ENCODE measurements at places on chromosomes 1 and 21.

DNA sequence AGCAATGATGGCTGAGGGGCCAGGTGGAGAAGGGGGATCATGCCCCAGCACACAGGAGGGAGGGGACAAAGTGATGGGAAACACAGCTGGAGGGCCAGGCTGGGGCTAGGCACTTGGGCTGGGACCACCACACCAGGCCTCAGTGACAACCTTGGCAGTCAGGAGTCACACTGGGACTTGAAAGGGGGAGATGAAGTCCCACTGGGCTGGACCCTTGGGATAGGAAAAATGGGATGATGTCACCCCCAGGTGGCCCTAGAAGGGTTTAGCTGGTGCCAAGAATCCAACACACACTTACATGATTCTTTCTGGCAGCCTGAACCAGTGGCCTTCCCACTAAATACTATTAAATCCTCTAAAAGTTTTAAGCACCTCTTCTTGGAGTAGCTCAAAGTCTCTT lies 17.1 kb downstream of the ZBTB17 start:
- no peak for DNase-seq

GRCh38 chr21:33367309-33367973 lies 35.8 kb upstream of the IFNGR2 start:
- DNase-seq: no peak

- DNase-seq: peak; percentile 74
Measured at GRCh38 chr1:150543500-150544143, 5.6 kb upstream of the ADAMTSL4 start.

DNA sequence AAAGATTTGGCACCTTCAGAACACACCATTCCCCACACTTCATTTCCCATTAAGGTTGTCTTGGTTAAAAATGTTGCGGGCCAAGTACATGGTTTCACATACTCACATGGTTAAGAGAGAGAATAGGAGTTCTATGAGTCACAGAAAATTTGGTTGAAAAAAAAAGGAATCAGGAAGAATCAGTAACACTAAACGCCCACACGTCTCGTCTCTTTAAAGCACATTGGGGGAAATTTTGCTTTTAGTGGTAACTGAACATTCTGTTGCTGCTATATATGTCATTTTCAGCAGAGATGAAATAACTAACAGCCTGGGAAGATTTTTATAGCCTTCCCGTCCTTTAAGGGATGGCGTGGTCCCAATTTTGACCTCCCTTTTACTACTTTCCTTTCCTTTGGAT lies 132.9 kb upstream of the ERG start:
- DNase-seq: no peak

DNA sequence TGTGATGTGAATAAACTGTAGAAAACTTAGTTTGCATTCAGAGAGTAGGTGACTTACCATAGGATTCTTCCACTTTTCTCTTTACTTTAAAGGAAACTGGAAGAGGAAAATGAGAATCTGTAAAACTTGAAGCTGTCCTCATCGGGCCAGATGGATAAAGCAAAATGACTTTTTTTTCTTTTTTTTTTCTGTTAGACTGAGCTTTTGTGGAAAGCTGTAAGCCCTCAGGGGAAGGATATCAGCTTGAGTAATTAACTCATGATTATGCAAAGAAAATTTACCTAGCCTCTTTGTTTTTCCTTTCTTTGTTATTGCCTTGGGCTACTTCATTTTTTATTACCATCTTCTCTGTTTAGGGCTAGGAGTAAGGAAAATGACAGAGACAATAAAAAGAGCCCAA lies 53.4 kb downstream of the DPH5 start:
- no peak for DNase-seq

DNA sequence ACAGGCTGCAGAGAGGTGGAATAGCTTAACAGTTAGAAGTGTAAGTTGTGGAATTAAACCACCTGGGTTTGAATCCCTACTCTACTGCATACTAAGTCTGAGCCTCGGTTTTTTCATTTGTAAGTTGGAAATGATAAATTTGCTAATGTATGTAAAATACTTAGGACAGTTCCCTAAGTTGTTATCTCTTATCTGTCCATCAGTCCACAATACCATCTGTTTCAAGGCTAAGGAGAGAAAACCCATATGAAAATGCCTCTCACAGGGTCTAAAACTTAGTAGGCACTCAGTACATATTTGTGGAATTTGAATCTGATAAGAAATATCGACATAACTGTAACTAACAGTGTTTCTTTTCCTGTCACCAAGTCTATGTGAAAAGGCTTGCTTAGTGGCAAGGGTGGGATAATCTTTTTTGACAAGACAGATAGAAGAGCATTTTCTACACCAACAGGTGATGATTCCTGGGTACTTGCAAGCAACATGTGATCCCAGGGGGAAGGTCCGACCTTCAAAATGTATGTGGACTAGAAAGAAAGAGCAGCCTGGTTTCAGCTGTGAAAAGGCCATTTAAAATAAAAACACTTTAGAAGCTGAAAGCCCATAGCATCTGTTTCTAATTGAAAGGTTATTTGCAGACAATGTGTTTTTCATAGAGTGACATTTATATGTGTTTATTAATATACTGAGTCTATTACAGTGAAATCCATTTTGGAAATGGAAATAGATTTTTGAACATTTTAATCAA lies 202.9 kb downstream of the HHAT start:
- DNase-seq: no peak

- DNase-seq: no peak
Measured at GRCh38 chr1:1989102-1989542, 14.5 kb downstream of the CFAP74 start.

GRCh38 chr21:26194811-26195251 lies 24.3 kb upstream of the APP start:
- no peak for DNase-seq

DNA sequence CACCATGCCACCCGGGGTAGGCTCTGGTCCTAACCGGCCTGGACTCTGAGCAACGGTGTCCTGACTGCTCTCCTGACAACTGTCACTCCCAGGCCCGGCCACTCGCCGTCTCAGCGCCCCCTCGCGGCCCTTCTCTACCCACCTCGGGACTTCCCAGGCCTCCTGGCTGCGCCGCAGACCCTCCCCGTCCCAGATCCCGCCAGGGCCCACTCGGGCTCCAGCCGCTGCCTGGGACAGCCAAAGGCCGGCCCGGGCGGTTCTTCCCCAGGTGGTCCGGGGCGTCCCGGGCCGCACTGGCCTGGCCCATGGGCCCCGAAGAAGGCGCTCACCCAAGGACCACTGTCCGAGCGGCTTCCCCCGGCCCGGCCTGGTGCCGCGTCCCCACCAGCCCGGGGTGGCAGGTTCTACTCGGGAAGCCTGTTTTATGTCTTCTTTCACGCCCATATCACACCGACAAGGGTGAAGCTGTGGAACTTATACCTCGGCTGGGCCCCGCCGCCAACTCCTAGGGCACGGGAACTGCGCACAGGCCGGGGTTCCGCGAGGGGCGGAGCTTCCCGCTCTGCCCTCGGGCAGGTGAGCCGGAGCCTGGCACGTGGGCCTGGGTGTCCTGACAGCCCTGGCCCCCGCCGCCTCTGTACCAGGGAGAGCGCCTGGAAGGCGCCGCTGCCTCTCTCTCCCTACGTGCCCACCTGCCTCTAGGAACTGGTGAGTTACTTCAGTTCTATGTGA lies 138.3 kb downstream of the TTLL7 start:
- DNase-seq: no peak

DNA sequence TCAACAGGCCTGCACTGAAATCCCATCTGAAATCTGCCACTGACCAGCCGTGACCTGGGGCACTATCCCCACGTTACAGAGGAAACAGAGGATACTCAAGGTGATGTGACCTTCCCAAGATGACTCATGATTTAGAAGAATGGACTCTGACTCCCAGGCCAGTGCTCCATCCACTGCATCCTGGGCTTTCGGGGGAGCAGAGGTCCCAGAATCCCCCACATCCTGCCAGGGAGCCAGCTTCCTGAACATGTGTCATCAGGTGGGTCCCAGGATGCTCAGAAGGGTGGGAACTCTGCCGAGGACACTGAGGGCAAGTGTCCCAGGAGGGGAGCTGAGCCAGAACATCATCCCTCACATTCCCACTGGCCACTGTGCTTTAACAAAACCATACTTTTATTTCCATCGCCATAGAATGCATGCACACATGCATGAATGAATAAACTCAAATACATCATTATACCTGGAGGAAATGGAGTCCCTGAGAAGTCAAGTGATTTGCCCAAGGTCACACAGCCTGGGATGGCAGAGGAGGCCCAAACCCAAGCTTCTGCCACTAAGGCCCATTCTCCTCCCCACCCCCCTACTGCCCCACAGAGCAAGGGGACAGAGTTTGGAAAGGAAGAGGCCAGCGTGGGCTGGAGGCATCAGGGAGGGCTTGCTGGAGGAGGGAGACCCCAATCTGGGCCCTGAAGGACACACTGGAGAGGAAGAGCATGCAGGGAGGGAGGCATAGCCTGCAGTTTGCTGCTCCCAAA lies 189.4 kb downstream of the MATN1 start:
- DNase-seq: no peak

DNA sequence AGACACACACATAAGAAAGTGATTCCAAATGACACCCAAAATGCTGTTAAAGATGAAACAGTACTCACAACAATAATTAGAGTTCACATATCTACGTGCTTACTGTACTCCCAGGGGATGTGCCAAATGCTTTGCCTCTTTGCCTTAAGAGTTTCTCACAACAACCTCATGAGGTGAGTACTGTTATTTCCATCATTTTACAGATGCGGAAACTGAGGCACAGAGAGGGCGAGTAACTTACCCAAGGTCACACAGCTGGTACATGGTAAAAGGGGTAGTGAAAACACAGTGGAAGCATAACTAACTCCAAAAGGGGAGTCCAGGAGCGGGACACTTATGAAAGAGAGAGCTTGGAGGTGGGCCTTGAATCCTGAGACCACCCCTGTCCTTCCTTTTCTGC lies 171.8 kb downstream of the ACTL8 start:
- no peak for DNase-seq

- DNase-seq: no peak
Measured at GRCh38 chr1:66679140-66679539, 73.1 kb upstream of the DYNLT5 start.

- DNase-seq: no peak
Measured at GRCh38 chr1:109819906-109820305, 56.2 kb upstream of the EPS8L3 start.

DNA sequence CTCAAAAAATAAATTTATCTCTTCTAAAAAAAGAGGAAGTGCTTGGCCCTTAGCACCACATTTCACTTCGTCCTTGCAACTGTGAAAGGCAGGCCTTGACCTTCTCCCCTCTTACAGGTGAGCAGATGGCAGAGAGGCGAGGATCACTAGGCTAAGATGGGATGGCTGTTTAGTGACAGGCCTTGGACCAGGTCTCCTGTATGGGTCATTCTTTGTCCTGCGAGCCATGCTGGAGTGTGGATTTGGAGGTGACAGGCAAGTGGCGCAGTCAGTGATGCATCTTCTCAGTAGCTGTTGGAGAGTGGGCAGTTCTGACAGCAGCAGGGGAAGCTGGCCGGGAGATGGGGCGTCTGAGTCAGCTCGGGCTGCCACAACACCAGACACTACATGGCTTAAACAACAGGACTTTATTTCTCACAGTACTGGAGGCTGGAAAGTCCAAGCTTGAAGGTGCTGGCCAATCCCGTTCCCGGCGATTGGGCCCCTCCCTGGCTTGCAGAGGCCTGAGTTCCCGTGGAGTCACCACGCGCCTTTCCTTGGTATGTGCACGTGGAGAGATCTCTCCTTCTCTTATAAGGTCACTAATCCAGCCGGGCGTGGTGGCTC lies 16.5 kb downstream of the SLC27A3 start:
- DNase-seq: no peak

- no peak for DNase-seq
Measured at GRCh38 chr1:157135646-157136045, 2.5 kb downstream of the ETV3 start.

GRCh38 chr1:8222789-8223188 lies 95.1 kb upstream of the SLC45A1 start:
- no peak for DNase-seq

DNA sequence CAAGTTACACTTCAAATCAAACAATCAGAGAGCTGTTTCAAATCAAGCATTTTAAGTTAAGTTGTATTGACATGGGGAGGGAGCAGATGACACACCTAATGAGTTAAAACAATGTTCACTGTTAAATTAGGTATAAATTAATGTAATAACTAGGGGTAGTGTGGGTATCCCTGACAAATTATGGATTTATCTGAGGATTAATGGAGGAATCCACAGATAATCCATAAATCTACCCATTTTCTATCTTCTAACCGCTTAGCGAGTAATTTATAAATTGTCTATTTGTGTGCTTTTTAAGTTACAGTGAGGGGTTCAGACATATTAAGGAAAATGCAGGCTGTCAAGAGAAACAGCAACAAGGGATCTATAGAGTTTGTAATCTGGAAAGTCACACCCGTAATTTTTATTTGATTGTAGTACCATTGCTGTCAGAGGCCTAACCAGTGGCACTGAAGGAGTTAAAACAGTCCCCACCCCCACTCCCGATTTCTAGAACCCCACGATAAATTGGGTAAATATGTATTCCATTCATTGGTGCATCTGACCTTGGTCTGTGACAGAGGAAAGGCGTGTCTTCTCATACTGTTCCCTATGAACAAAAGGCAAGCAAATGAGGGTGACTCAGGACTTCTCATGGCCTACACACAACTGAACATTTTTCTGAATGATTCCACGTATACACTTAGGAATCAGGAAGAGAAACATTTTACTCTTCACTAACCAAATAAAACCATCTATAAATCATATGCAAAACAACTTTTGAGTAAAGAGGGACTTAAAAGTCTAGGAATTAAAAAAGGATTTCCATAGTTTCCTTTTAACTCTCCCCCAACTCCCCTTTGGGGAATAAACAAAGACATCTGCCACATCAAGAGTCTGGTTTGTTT lies 7.4 kb downstream of the IRF2BP2 start:
- DNase-seq: peak; percentile 37

DNA sequence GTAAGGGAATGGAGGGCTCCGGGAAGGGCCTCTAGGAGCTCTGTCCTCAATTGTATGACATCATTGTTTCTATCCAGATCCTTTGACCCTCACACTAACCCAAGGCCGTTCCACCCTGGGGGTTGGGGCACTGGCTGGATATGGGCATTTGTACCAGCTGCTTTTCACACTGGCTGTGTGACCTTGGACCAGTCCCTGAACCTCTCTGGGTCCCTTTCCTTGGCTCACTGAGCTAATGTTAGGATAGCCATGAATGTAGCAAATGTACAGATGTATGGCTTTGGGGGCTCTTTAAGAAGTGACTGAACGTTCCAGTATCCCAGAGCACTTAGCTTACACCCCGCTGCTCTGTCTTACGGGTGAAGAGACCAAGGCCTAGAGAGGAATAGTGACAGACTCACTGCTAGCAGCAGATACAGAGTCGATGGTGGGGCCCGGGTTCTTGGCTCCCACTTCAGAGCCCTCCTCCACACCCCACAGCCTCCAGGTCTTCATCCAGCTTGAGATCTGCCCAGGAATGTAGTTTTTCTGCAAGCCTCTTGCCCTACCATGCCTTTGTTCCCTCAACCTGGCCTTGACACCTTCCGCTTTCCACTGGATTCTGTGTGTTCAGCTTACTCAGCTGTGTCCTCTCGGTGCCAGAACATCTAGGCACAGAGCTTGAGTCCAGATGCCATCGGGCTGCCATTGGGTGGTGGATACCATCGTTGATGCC lies 14.6 kb upstream of the UBL4B start:
- DNase-seq: no peak

DNA sequence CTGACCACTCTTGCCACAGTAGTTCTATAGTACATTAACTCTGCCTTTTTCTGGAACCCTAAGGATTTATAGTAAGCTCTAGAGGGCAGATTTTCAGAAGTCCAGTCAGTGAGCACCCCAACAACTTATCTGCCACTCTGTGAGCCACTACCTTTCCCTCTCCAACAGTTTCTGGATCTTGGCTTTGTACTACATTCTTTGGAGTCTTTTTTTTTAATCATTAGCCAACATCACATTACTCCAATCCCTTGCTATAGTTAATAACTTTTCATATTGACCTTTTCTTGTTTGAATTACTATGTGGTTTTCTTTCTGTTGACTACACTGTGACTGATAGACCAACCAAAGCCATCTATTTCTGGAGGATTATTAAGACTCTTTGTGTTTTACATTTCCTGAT lies 1596.7 kb upstream of the PRMT6 start:
- no peak for DNase-seq

Data from NCI-H1417 treated with DMSO at 0.1 percent for 48 hours (cell line).